Activated naive CD4-positive, alpha-beta T cell (primary cell): ENCODE measurements at places on chromosomes 5 and 9.

GRCh38 chr5:22514231-22514630 lies 338.9 kb downstream of the CDH12 start:
- DNase-seq, result no peak

DNA sequence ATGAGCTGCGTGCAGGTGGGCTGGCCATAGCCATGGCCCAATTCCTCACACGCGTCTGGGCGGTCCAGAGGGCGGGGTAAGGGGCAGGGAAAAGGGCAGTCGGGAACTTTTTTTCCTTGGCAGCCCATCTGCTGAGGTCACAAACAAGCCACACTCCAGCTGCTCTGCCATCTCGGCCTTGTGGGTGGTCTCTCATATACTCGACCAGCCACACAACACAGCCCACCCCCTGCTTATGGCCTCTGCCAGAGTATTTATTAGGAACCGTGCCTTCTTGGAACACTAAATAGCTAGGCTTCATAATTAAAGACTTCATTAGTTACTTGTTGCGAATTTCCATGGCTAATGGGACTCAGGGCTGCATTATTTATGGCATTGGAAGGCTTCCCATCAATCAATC lies 98.5 kb upstream of the LHFPL2 start:
- DNase-seq, result no peak

DNA sequence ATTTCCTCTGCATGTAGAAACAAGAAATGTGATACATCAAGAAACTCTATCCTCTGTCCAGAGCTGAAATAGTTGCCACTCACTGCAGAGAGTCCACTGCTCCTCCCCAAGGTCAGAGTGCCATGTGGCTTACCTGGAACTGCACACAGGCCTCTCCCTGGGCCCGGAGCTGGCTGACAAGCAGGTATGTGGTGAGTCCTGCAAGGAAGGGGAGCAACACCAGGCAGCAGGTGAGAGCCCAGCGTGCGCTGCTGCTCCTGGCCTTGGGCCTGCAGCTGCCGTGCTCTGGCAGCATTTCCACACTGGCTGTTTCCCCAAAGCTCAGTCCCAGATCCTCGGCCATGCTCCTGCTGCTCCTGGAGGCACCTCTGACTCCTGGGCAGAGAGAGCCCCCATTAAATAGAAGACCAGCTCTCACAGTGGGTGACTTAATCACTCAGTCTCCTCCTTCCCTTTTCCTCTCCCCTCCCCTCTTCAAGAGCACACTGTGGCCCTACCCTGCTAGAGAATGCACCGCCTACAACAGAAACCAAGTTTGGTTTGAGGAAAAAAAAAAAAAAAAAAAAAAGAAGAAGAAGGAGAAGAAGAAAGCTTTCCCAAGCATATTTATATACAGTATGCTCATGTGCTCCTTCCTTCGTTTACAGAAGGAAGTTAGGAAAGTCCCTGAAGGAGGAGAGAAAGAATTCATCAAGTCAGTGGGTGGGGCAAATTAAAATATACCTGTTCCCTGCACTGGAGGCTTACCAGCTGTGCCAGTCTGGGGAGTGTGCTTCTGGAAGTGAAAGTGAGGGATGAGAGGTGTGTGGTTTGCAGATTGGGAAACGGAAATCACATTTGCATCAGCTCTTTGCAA lies at the start of gene TNFSF15:
Gene TNFSF15, minus strand, starts transcription at position 370 of the 856 bp plus-strand sequence. Its CDS starts 27 bp downstream, at position 343.
- DNase-seq, result no peak

- DNase-seq, result no peak
Measured at GRCh38 chr5:172276214-172276613, 7.3 kb downstream of the UBTD2 start.

GRCh38 chr9:35905912-35906679 lies at the start of gene HRCT1:
Gene HRCT1 (plus strand): TSS chr9:35906202. CDS start chr9:35906288, 86 bp downstream.
- no peak for DNase-seq

DNA sequence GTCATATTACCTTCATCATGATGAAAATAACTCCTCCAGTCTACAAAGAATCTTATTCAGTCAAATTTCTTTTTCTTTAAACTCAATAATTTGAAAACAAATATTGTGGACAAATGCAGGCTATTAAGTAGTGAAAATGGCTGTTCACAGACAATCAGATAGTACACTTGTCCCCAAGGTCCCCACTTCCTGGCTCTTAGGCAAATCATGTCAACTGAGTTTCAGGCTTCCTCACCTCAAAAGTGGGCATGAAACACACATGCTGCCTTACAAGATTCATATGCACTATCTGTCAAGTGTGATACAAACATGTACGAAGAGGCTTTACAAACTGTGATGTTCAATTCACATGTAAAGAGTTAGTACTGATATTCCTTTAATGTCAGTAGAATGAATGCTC lies 385.2 kb upstream of the SEMA6A start:
- no peak for DNase-seq

DNA sequence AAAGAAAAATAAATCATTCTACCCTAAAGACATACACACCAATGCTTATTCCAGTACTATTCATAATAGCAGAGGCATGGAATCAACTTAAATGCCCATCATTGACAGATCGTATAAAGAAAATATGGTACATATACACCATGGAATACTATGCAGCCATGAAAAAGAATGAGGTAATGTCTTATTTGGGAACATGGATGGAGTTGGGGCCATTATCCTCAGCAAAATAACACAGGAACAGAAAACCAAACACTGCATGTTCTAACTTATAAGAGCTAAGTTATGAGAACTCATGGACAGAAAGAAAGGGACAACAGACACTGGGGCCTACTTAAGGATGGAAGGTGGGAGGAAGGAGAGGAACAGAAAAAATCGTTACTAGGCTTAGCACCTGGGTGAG lies 527.5 kb upstream of the ST8SIA4 start:
- no peak for DNase-seq

DNA sequence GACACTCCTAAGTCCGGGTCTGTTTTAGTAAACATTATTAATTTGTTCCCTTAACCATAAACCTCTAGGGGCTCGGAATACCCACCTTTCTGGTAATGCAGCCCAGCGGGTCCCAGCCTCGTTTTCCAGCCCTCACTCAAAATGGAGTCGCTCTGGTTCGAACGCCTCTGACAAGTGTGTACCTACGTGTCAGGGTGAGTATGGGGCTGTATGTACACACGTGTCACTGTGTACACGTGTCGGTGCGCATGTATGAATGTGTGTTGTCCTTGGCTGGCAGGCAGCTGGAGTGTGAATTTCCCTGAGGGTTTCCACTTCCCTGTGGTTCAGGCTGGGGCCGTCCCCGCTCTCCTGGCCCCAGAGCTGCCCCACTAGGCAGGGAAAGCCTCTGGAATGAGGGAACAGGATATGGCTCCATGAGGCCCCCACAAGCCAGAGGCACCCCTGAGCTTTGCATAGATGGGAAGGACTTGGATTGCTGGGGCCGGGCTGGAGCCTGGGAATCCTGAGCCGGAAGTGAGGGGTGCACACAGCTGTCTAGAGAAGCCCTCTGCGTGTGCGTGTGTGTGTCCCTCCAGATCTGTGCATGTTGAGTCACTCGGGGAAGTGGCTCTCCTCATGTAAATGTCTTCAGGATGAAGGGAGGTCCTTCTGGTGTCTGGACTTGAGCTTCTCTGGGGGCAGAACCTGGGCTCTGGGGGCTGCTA lies 160.8 kb upstream of the IER5L start:
- DNase-seq, result no peak

DNA sequence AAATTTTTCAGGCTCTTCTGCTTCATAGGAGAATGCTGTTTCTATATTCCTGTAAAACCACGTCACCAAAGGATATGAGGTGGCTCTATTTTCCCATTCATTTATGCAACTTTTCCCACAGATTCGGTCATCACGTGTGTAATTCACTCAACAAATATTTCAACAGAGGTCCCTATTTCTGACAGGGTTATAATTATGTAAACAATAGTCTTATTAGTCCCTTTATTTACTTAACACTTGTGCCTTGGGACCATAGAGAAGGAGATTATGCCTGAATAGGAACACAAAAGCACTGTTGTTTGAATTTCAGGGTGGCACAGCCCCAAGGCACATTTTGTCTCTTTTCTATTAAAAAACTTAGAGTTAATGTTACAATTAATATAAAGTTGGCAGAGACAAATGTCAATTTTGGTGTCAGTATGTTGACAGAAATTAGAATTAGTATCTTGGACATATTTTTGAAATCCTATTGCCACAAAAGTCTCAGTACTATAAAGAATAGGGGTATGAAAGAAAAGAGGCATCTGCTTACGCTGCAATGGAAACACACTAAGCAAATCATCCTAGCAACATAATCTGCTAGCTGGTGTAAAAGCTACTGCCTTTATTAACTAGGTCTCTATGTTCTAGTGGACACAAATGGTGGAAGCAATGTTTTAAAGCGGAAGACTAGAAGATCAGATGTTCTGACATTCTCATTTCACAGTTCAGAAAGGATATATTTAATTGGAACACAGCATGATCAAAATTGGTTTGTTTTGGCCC lies 229.1 kb upstream of the TBCA start:
- no peak for DNase-seq

DNA sequence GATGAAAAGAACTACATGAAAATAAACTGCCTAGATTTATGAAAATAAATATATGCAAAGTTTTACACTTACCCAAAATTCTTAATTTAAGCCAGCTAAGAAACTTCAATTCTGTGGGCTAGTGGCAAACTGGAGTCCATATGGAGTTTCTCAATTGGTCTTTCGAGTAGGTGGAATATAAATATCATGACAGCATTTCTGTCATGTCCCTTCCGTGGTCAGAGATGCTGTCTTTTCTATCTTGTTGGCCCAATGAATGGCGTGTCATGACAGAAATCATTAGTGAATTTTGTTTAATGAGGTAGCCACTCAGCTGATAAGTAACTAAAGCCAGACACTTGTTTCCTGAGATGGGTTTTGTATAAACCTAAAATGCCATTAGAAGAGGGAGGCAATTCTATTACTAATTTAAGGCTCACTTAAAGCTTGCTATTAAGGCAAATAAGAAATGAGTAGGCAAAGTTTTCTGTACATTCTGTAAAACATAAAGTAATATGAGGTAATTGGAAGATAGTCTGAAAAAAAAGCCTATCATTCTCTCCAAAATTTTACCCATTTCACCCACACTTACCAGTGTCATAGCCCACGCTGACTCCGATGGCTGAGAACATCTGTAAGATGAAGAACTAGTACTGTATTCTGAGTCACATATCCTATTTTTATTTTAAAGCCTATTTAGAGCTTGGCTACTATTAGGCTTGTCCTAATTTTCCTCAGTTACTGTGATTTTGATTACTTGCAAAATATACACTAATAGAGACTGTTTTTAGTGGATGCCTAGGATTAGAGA lies 419.3 kb upstream of the MEF2C start:
- DNase-seq, result no peak

DNA sequence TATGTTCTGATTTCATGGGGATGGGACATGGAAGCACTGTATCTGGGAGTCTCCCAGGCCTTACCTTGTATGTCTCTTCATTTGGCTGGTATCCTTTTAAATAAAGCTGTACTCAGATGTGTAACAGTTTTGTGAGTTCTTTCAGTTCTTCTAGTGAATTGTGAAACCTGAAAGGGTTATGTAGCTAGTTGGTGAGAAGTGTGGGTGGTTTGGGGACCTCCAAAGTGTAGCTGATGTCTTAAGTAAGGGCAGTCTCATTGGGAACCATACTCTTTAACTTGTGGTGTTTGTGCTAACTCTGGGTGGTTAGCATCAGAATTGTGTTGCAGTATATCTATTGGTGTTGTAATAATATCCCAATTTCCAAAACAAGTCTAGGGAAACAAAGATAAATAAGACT lies 166.9 kb upstream of the CCNH start:
- DNase-seq, result no peak

- DNase-seq, result no peak
Measured at GRCh38 chr5:142618130-142618523, 67.8 kb downstream of the FGF1 start.

GRCh38 chr5:135564331-135564730 lies 14.5 kb downstream of the CXCL14 start:
- DNase-seq, result no peak

DNA sequence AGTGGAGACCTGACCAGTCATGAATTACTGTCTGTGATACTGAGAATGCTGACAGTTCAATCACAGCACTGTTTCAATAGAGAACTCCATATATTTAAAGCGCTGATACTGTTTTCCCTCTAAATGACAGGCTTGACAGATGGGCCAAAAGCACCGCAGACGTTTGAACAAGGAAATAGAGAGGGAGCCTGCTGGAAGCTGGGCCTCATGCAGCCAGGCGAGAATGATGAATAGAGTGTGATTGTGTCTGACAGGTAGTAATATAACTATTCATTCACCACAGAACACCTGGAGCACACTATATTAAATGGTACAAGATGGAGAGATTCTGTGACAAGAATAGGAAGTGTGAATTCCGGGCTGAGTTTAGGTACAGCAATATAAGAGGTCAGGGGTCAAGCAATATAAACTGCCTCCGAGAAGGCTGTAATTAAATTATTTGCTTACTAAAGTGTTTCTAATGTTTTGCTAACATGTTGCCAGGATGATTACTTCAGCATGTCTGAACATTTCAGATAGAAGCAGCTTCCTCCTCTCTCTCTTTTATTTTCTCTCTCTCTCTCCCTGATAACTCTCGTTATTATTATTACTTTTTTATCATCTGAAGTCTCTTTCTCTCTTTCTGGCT lies 297.7 kb downstream of the CSNK1G3 start:
- DNase-seq, result no peak

DNA sequence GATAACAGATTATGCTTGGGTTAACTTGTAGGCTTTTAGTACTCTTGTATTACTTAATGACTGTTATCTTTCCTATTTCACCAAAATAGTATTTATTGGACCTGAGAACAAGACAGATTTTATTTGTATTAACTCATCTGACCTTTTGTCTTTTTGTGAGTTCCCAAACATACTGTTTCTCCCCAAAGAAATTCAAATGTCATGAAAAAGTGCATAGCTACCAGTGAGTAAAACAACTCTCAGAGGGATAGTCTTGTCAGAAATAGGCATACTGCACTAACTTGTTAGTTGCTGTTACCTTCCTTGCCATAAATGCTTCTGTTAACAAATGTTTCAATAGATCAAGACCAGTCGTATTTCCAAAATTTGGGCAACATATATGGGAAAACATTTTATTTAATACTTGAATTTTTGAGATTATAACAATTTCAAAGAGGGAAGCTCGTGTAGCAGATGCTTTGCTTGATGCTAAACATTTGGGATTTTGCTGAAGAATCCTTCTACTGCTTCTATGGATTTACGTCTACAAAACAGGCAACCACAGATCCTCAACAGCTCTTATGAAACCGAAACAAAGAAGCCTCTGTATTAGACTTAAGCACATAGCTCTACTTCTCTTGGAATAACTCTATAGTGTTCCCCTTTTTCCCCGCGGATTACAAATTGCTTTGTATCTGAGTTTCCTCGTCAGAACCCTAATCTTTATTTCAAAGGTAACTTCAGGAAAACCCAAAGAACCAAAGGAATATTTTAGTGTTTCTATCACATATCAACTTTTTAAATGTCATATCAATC lies 248.8 kb downstream of the MCTP1 start:
- DNase-seq, result no peak

GRCh38 chr5:1524799-1525623 lies 1.3 kb upstream of the LPCAT1 start:
- no peak for DNase-seq

DNA sequence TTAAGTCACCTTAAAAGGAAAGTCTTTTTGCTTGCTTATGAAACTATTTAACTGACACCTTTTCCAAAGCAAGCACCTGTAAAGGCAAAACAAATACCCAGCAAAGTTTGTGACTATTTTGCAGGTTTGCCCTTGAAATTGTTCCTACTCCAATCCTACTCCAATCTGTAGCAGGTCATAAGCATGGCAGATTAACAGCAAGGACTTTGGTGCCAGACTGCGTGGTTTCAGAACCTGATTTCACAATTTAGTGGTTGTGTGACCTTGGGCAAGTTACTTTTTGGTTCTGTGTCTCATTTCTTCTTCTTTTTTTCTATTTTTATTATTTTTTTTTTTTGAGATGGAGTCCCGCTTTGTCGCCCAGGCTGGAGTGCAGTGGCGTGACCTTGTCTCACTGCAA lies 282.1 kb downstream of the RFX3 start:
- no peak for DNase-seq
